Stimulated activated CD4-positive, alpha-beta T cell treated with anti-CD3 and anti-CD28 coated beads, Interleukin-15, amount 100 ng/mL, for 48 hours (primary cell): ENCODE measurements at places on chromosomes 6 and 20.

DNA sequence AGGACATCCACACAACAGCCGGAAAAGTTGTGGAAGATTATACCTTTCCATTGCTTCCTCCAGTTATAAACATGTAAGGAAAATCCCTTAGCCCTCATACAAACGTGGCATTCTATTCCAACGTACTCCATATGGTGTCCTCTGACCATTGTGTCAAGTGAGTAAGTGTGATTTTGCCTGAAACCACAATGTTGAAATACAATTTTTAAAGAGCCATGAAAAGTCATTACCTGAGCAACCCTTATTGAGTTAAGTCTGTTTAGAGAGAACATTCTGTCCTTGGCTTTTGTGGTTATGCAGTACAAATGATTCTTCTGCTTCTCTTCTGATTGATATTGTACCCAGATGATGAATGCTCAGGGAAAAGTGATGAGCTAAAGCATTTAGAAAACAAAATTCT is 530.1 kb downstream of the HAO1 start:
- DNase-seq: no peak

- DNase-seq: no peak
Observed at GRCh38 chr6:165732696-165733488, 69.9 kb upstream of the PDE10A start.

- no peak for DNase-seq
Observed at GRCh38 chr20:45510242-45510862, 5.1 kb downstream of the SPINT3 start.

- no peak for DNase-seq
Observed at GRCh38 chr6:117908246-117909068, 1.4 kb downstream of the SLC35F1 start.

DNA sequence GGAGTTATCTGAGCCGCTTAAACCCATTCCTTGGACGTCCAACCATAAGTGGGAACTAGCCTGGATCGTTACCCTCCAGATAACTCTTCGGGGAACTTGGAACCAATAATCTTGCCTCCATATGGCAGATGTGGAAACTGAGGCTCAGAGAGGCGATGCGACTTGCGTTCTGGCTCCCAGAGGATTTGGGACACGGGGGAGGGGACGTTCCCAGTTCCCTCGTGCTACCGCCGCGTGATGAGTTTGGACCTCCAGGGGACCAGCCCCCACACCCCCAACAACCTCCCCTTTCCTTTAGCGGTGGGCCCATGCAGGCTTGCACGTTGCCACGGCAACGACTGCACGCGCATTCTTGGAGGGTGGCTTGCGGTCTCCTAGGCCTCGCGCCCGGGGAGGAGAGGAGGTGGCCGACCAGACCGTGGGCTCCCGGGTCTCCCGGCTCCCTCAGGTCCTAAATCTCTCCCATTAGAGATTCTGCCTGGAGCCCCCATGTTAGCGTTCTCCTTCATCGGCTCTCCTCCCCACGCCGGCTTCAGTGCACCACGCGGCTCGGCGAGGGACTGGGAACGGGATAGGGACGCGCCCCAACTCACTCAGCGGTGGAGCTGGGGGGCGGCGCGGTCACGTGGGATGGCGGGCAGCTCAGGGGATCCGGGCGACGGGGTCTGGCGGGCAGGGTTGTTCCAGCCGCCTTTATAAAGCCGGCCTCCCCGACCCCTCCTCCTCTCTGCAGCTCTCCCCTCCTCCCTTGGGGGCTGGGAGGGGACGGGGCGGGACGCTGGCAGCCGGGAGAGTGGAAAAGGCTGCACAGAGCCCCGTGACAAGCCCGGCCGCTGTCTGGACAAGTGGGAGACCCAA is at the start of gene PLTP:
PLTP (minus strand) TSS at position 670 of the 858 bp plus-strand sequence. CDS start 703 bp downstream, outside the sequence.
- DNase-seq: no peak

GRCh38 chr20:45415822-45416637 is at the start of gene PIGT:
Gene PIGT, plus strand, starts transcription at chr20:45416141. Its CDS starts 16 bp downstream, at chr20:45416157.
- DNase-seq: peak; percentile 78

DNA sequence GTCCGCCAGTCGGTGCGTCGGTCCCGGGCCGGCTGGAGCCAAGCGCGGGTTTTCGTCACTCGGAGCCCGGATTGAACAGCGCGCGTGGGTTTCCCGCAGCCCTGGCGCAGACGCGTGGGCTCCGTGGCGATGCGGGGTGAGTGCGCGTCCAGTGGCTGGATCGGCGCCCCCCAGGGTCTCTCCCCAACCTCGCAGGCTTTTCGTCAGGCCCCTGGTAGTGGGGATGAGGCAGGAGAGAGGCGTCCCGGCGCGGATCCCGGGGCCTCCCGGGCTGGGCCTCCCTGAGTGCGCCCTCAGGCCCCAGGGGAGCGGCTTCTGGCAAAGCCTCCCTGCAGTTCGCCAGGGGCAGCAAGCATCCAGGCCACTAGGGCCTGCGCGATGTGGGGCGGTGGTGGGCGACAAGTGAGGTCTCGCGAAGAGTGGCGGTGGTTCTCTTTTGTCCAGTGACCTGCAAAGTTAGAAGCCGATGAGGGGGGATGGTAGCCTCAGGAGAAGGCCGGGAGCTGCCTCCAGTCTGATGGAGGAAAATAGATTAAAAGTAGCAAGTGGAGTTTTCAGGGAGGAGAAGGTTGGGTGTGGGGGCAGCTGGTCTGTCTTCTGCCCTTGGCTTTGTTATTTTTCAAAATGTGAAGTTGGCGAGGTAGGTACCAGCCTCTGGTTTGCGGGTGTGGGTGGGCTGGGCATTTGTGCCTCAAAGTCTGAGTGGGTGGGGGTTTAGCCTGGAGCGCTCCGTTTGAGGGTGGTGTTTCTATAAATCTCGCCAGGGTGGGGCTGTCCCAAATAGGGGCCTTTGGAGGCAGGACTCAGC is 1.6 kb downstream of the TOX2 start:
- DNase-seq: no peak

GRCh38 chr20:48816282-48817205 is 11.3 kb downstream of the PREX1 start:
- no peak for DNase-seq

GRCh38 chr20:15026759-15027158 is 689.3 kb upstream of the FLRT3 start:
- no peak for DNase-seq

DNA sequence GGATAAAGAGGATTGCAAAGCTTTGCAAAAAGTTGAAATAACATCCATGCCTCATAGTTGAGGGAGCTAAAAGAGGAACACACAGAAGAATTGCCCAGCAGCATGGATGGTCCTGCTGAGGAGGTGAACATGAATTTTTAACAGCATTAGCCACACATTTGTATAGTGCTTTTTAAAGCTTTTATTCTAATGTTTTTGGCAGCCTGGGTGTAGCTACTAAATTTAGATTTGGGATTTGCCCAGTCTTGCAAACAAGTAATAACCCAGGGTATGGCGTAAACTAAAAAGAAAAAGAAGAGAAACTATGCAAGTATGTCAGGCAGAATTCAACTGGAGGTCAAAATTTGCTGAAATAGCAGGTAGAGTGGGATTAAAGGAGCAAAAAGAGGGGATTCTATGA is 75.1 kb upstream of the PTPRK start:
- no peak for DNase-seq

DNA sequence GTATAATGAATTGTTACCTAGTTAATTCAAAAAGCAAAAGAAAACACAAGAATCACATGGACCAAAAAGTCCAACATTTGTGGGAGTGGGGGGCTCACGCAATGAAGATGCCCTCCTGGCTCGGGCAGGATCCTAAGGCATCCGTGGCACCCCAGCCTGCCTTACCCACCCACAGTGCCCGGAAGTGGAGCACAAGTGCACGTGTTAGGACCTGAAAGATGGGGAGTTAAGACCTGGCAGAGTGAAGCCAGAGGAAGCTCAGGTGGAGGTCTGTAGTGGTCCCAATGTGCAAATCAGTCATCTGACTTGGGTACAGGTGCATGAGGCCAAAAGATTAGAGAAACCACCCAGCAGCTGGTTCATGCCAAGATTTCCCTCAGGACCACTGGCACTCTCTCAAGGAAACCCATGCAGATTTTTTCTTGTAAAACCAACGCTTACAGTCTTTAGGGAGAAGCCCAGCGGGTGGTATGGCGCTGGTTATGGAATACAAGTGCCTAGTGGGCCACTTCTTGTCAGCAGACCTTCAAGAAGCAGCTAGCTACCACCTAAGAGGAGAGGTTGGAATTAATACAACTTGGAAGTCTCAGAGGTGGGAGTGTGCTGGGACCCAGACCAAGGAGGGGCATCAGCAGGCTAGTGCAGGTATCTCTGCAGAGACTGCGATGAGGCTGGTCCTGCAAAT is 42.1 kb downstream of the BFSP1 start:
- DNase-seq: no peak

DNA sequence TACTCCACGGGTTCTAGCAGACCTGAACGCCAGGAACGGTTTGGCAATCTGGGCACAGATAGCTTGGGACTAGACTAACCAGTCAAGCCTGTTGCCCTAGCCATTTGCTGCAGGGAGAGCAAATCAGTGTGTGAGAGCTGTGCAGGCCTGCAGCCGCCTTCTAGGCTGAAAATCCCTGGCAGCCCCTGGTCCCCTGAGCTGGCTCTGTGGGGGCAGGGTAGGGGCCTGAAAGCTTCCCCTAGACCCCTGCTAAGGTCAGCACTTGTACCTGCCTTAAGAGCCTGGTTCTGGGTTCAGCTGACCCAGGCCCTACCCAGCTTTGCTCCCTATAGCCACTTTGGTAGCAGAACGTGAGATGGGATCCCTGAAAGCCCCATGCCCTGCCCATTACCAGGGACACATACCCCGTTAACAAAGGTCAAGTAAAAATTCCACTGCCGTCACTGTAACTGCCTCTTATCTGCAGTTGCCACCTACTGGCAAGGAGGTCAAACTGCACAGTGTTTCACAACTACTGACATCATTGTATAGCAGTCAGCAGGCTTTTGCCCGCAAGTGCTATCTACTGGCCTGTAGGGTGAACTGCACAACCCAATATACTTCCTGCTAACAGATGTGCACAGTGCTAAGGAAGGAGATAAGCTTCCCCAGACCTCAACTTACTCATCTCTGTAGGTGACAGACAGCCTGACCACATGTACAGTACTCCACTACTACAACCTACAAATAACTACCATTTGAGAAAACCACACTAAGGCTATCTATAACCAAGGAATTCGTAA is 95.1 kb upstream of the OLIG3 start:
- peak; percentile 34 for DNase-seq

GRCh38 chr20:19908576-19908975 is 108.6 kb upstream of the NAA20 start:
- DNase-seq: no peak

DNA sequence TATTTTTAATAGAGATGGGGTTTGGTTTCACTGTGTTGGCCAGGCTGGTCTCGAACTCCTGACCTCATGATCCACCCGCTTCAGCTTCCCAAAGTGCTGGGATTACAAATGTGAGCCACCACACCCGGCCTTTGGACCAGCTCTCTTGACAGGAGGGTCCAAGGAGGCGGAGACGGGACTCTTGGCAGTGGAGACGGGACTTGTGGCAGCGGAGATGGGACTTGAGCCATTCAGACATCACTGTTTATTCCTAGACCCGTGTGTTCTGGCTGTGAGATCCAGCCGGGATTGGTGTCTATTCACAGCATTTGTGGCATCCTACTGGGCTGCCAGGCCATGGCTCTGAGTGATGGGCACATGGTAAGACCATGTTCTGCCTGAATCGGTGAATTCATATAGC is 25.6 kb downstream of the PRPF6 start:
- DNase-seq: no peak

DNA sequence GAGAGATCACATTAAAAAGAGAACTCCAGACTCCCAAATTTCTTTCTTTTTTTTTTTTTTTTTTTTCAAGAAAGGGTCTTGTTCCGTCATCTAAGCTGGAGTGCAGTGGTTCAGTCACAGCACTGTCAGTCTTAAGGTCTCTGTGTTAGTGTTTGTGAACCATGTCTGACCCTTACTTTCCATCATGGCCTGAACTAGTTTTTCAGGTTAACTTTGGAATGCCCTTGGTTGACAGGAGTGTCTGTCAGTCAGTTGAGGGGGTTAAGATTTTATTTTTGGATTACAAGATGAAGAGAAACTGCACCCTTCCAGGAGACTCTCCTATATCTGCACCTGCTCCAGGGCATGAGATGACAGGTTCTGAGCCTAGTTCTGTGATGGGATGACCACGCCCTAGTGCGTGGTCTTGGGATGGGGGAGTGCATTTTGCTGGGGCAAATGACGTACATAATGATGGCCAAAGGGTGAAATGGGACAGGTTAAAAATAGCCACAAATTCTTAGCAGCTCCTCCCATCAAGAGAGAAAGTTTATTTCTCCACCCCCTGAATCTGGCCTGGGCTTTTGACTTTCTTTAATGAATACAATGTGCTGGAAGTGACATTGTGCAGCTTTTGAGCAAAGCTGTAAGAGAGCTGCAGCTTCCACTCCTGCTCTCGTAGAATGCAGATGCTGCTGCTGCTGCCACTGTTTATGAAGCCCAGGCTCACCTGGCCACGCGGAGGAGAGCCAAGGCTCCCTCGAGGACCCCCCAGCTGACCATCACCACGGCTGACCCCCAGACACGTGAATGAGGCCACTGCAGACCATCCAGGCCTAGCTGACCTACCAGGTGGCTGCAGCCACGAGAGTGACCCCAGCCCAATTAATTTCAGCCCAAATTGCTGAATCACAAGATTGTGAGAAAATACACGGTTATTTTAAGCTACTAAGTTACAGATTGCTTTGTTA is 29.7 kb upstream of the FAM50B start:
- DNase-seq: no peak

DNA sequence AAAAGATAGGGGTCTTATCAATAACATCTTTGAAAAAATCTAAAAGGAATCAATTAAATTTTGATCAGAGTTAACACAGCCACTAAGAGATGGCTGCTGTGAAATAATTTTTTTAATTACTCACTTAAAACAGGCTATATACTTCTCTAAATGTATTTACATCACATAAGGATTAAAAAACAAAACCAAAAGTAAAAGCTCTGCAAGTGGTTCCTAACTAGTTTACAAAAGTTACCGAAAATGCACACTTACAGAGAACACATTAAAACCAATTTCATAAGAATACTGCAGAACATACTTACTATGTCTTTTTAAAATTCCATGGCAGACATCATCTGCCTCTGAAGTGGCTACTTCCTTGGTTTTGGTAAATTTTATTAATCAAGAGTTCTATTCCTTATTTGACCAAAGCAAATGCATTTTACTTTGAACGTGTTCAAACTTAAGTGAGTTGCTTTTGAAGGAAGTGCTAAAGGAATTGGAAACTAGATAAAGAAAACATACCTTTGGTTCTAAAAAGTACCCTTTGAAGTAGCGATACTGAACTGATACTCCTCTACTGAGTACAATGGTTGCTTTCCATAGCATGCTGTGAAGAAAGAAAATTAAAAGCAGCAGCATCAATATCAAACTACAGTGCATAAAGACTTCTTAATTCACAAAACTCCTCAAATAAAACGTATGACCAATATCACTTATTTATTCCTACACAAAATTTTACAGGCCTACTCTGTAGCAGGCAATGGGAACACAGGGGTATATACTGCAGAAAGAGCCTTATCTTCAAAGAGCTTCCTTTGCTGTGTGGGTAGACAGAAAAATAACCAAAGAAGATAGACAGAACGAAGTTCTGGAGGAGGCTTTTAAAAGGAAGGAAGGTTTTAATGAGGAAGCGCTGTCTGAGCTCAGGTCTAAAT is 157.1 kb upstream of the SHLD1 start:
- no peak for DNase-seq
